ENCODE measurements at places on chromosomes 13 and 19.

DNA sequence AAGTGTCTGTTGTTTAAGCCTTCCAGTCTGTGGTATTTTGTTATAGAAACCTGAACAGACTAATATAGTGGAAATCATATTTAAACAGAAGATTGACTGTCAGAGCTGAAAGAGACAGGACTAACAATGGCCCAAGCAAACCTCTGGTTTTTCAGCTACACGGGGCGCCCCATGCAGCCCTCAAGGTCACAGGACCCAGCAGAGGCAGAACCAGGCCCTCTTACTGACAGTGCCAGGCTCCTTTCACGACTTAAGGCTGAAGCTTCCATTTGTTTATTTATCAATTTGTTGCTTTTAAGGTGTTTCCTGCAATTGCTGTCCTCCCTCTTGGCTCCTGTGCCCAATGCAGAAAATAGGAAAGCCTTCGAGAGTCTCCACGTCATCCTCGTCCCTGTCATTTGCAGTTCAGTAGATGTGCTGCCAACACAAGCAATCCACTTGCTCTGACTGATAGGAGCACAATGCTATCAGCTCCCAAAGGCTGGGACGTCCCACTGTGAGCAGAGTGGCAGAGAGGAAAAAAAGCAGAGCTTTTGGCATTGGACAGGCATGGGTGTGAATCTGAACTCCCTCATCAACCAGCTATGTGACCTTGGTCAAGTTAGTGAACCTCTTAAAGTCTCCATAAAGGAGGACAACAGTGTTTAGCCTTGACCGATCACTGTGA is 10.5 kb upstream of the SLC7A1 start:
- DNase-seq, result no peak

DNA sequence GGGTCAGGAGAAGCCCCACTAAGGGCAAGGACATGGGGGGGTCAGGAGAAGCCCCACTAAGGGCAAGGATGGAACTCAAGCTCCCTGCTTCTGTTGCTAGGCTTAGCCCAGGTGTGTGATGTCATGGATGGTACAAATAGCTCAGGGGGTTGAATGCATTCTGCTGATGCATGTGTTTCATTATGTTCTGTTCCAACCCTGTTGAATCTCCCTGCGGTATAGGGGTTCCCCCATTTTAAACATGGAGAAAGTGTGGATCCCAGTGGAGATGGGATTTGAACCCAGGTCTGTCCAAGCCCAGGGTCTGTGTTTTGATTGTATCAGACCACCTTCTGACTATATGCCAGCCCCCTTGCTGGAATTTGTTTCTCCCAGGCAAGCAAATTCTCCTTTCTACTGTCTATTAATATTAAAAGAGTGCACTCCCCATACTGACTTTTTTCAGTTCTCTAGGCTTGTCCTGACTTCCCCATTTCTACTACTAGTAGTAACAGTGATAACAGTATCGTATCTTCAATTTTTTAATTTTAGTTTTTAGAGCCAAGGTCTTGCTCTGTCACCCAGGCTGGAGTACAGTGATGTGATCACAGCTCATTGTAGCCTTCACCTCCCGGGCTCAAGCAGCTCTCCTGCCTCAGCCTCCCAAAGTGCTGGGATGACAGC is 6.7 kb downstream of the ZNF865 start:
- no peak for DNase-seq

- DNase-seq, result no peak
These were observed 492.4 kb downstream of the EFNB2 start for GRCh38 chr13:106042996-106043581.

- DNase-seq, result no peak
These were observed 359.4 kb downstream of the MZT1 start for GRCh38 chr13:72368031-72368430.

GRCh38 chr19:42199440-42200115 is 17.9 kb downstream of the DEDD2 start:
- DNase-seq, result peak; percentile 70

- no peak for DNase-seq
These were observed 6.2 kb downstream of the NAA16 start for GRCh38 chr13:41317243-41317642.

DNA sequence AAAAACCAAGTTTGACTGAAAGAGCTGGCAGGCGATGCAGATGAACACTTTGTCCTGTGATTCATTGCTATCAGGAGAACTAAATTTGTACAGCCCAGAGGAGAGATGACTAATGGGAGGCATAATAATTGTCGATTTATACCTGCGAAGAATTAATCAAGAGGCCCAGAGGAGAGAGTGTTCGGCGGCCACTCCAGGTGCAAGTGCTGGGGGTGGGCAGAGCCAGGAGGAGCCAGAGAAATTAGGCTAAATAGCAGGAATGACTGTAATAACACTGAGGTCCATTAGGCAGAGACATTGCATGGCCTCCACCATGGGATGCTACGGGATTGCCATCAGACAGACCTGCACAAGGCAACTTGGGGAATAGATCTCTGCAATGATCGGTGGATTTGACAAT is 107.7 kb upstream of the UQCRFS1 start:
- no peak for DNase-seq

- DNase-seq, result peak; percentile 78
These were observed 437 bp downstream of the SMARCA4 start for GRCh38 chr19:10961073-10961860.

- DNase-seq, result no peak
These were observed 104.8 kb downstream of the TNFRSF19 start for GRCh38 chr13:23674795-23675640.

DNA sequence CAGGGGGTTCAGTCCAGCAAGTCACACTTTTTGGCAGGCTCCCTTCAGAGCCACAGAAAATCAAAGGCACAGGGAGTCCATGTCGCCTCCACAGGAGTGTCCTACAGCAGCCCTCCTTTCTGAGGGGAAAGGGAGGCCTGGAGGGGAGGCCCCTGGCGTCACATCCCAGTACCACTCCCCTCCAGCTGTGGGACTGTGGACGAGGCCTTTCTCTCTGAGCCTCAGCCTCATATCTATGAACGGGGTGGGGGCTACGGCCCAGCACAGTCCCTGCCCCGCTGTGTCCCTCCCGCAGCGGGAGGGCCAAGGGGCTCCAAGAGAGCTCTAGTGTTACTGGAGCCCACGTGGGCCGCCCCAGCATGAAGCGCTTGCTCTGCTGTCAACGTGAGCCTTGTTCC is 23.8 kb downstream of the PEPD start:
- no peak for DNase-seq

- no peak for DNase-seq
These were observed 34.7 kb upstream of the SLITRK6 start for GRCh38 chr13:85833921-85834320.

DNA sequence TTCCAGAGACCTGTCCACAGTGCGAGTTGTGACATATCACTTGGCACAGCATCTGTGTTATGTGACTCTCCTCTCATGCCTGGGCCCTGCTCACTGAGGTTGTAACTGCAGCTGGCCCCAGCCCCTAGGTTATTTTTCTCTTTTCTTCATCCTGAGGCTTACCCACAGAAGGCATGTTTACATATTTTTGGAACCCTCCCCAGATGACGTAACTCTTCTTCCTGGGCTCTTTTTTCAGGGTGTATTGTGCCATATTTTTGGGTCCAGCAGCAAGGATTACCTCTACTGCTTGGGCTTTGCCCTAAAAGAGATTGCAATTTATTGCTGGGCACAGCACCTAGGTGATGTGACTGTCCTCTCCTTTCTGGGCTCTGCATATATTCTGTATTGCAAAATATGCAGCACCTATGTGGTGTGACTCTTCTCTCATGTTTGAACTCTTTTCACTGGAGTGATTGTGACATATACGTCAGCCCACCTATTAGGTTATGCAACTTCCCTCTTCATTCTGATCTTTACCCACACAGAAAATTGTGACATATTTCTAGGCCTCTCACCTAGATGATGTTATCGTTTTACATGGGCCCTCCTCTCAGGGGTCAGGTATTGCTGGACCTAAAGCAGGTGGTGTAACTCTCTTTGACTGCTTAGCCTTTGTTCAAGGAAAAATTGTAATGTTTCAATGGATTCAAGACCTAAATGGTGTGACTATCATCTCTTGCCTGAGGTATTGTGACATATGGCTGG is 64.5 kb upstream of the ZNF724 start:
- no peak for DNase-seq

- peak; percentile 47 for DNase-seq
These were observed 46.5 kb downstream of the UTP14C start for GRCh38 chr13:52070929-52071523.

- no peak for DNase-seq
These were observed 293.9 kb upstream of the HTR2A start for GRCh38 chr13:47190696-47191305.

DNA sequence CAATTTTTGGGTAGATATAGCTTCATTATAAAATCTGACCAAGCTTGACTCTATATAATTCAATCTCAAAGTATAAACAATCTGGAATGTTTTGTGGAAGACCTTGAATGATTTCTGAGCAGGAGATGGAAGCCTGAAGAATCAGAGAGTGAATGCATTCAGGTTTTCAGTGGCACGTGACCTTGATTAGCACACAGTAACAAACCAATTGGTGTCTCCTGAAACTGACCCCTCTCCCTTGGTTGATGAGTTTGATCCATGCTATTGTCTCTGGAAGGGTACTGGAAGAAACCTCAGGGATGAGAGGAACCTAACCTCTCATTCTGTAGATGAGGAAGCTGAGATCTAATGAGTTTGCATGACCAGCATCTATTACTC is 39.6 kb downstream of the PCDH8 start:
- DNase-seq, result no peak

Measured in NCI-H1417 (cell line).